ENCODE measurements at places on chromosomes 16 and 17.

GRCh38 chr17:74872313-74873036 is at the start of gene FDXR:
Gene FDXR (minus strand): TSS chr17:74872994. CDS start chr17:74872944, 50 bp downstream.
- DNase-seq = no peak

DNA sequence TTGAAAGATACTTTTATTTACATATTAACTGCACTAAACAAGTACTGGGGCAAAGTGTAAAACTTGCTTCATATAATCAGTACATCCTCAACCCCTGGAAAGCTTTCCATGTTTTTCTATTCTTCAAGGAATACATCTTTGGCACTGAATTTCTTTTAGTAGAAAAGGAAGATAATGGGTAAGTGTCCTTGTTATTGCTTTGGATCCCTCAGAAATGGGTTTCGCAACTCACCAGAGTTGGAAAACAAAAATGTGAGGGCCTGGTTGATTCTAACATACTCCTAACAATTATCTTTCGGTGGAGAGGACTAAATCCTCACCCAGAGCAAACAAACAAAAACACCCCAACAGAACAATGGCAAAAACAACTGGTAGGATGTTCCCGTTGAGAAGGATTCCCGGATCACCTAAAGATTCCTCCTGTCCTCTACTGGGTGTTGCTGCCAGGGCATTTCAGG is 120.4 kb downstream of the PARN start:
- DNase-seq = no peak

DNA sequence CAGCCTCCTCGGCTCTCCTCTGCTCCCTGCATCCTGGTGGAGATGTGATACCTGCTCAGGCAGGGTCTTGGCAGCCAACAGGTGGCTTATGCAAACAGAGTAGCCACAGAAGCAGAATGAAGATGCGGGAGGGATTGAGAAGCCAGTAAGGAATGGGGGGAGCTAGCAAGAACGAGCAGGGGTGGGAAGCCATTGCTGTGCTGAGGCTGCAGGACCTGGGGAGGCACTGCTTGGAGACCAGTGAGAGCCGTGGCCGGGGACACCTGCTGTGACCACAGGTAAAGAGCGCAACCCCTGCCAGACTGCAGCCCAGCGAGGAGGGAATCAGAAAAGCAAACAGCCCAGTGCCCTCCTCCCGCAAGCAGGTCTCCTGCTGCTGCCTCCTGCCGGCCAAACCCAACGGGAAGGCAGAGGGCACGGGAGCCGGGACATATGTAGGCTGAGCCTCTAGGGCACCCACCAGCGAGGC is 14.7 kb downstream of the AIPL1 start:
- DNase-seq = no peak

- DNase-seq = no peak
Measured at GRCh38 chr16:65572156-65572555, 450.3 kb upstream of the CDH11 start.

- no peak for DNase-seq
Measured at GRCh38 chr17:1753767-1754429, 8.0 kb upstream of the SERPINF1 start.

- DNase-seq = no peak
Measured at GRCh38 chr17:70493277-70493874, 324.0 kb downstream of the KCNJ2 start.

DNA sequence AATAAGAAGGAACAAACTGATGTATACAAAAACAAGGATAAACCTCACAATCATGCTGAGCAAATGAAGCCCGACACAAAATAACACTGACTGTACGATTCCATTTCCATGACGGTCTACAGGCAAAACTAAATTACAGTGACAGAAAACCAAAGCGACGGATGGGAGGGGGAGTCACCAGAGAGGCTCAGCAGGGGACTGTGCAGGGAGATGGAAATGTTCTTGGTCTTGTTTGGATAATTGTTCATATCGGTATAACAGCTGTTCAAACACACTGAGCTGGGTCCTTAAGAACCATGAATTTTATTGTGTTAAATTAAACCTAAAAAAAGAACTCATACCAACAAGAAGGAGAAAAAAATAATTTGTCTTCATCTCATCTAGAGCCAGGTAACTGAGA is 97.8 kb downstream of the NXN start:
- DNase-seq = no peak

DNA sequence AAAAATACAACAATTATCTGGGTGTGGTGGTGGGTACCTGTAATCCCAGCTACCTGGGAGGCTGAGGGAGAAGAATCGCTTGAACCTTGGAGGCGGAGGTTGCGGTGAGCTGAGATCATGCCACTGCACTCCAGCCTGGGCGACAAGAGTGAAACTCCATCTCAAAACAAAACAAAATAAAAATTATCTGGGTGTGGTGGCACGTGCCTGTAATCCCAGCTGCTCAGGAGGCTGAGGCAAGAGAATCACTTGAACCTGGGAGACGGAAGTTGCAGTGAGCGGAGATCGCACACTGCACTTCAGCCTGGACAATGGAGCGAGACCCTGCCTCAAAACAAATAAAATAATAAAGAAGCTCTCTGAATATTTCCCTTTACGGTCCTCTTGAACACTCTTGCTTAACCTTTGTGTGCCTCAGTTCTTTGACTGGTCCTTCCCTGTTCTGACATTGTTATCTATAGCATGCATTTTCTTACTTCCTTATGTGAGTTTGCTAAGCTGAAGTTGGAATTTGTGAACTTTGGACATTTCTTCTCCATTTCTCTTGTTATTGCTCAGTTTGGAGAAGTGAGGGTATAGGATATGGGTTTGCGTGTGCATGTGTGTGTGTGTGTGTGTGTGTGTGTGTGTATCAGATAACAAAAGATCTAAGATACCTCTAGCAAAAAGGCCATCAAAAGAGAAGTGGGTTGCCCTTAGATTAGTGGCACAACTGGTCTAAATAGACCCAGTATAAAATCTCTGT is 29.7 kb upstream of the WSB1 start:
- DNase-seq = no peak

- no peak for DNase-seq
Measured at GRCh38 chr17:39576187-39576586, 31.5 kb downstream of the NEUROD2 start.

- DNase-seq = no peak
Measured at GRCh38 chr17:72691586-72691985, 400.9 kb downstream of the SLC39A11 start.

GRCh38 chr17:62913991-62914570 is 52.0 kb upstream of the TANC2 start:
- no peak for DNase-seq

- DNase-seq = no peak
Measured at GRCh38 chr17:31522284-31522931, 130.9 kb downstream of the RAB11FIP4 start.
